Right ventricle myocardium inferior (tissue), 1 donor: ENCODE measurements at places on chromosomes 6 and 20. TPM values are rescaled to one million over a fixed set of nuclear protein-coding genes. Genes with fewer than 3 reads are reported as not detected.
A peak's percentile ranks its signal among the peaks of the same experiment; 100 is the strongest.

- peak; percentile 65 for DNase-seq
Observed at GRCh38 chr6:93416571-93417420, 2.6 kb downstream of the EPHA7 start.

- no peak for DNase-seq
Observed at GRCh38 chr6:138681627-138682026, 91.9 kb upstream of the CCDC28A start.

GRCh38 chr6:138590796-138591709 lies 91.8 kb upstream of the NHSL1 start:
- no peak for DNase-seq

Gene PTGIS
- total RNA-seq: 24.2 TPM

Gene ULBP3
- 1.4 TPM for total RNA-seq

Gene FHL5
- 6.8 TPM for total RNA-seq
